ENCODE measurements at places on chromosomes 12 and 14.
A peak's percentile ranks its signal among the peaks of the same experiment; 100 is the strongest.

GRCh38 chr12:131390412-131391334, 320.2 kb upstream of the SFSWAP start:
- H3K27ac ChIP-seq, result no peak overlapping the region
- H3K4me3 ChIP-seq, result no peak overlapping the region
- H3K36me3 ChIP-seq, result no peaks in the 10 kb centered on the region

DNA sequence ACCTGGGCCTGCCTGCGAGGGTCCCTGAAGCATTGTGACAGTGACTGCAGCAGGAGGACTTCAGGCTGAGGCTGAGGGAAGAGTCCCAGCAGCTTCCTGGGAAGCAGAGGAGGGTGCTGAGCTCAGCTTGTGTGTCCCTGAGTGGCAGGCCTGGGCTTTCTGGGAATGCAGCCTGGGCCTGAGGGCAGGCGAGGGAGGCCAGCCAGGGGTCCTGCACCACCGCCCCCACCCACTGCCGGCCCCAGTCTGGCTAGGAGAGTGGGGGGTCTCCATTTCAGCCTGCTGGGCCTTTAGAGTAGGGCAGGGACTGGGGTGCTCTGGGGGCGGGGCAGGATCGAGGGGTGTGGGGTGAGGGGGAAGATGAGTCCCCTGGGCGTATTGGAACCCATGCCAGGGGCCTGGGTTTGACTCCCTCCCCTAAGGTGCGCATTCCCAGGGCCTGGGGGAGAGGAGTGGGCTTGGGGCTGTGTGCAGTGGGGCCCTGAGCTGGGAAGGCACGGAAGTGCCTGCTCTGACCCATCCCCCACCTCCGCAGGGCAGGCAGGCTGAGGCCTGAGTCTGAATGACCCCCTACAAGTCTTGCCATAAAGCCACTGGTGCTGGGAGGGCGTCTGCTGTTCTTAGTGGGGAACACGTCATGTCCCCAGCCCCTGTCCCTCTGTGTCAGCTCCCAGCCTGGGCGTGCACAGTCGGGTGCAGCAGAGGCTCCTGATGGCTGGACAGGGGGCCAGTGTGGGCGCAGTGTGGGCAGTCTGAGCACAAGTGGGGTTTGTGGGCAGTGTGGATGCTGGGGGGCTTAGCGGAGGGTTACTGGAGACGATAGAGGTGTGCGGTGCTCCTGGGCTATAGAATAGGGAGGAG, 46.4 kb downstream of the KRT80 start:
- DNase-seq, result no peak
- no peaks in the 10 kb centered on the region for H3K4me1 ChIP-seq
- H3K27ac ChIP-seq, result no peak overlapping the region
- H3K36me3 ChIP-seq, result no peaks in the 10 kb centered on the region
- H3K4me3 ChIP-seq, result no peak overlapping the region

DNA sequence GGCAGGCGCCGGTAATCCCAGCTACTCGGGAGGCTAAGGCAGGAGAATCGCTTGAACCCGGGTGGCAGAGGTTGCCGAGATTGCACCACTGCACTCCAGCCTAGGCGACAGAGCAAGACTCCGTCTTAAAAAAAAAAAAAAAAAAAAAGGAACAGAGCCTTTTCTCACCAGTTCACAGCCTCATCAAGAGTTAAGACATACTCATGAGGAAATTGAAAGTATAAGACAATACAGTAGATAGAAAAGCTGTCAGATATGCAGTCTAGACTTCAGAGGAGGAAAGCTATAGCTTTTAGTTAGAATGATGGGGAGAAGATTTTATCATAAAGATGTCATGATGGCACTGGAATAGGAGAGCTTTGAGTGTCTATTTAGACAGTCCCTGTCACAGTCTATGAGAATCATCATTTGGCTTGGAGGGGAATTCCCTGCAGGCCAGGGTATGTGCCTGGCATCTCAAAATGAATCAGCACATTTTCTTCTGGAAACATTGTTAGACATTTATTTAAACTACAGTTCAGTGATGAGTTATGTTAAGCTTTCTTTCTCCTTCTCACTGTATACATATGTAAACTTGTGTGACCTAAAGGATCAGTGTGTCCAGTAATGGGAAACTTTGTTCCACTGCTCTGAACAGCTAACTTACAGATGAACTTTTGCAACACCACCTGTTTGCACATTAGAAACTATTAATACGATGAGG, 2.9 kb upstream of the RAB35 start:
- no peak overlapping the region for H3K4me3 ChIP-seq
- H3K36me3 ChIP-seq, result peaks cover 25% of the 10 kb centered on the region
- peaks cover 71% of the 10 kb centered on the region for H3K4me1 ChIP-seq
- peak overlapping the region; percentile 32 for H3K27ac ChIP-seq

GRCh38 chr12:23666866-23667265, 282.6 kb downstream of the SOX5 start:
- DNase-seq, result no peak
- no peaks in the 10 kb centered on the region for H3K4me1 ChIP-seq
- no peaks in the 10 kb centered on the region for H3K27me3 ChIP-seq
- H3K36me3 ChIP-seq, result no peaks in the 10 kb centered on the region
- H3K27ac ChIP-seq, result no peak overlapping the region
- no peak overlapping the region for H3K4me3 ChIP-seq

DNA sequence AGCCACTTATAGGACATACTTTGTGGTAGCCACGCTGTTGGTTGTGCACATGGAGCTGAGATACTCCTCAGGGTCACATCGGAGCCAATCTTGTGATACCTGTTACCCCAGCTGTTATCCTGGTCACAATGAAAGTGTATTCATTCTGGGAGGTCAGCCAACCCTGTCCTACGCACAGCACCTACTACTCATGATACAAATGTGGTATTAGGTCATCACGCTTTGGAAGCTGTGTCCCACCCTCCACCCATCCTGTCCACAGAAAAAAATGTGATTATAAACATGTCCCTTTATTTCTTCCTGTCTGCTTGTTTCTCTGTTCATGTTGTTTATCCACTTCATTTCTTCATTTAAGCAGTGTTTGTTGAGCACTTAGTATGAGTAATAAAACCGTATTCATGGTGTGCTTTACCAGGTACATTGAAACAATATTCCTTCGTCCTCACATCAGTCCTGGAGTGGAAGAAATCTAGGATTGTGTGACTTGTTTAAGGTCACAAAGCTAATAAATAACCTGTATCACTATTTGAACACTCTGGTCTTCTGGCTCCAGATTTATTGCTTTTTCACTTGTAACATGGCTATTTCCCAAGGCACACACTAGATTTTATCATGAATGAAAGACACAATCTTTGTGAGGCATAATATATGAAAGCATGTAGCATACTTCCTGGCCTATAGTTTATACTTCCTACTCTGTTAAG, 73.1 kb downstream of the DERA start:
- H3K27ac ChIP-seq, result no peak overlapping the region
- H3K36me3 ChIP-seq, result peaks cover 12% of the 10 kb centered on the region
- no peak for DNase-seq

DNA sequence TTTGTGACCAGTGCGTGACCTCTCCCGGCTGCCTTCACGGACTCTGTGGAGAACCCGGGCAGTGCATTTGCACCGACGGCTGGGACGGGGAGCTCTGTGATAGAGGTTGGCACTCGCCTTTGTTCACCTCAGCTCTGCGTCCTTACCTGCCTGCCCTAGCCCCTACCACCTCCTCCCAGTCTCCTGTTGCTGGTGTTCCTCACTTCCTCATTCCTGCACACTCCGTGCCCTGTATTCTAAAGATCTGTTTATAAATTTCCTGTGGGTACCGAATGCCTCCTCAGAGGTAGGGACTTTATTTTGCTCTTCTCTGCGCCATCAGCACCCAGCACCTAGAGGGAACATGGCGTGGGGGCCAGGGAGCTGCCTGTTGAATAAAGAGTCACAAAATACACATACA, 2.3 kb downstream of the DLK1 start:
- no peak overlapping the region for H3K27ac ChIP-seq
- peaks cover 61% of the 10 kb centered on the region for H3K27me3 ChIP-seq
- no peaks in the 10 kb centered on the region for H3K36me3 ChIP-seq
- peaks cover 8% of the 10 kb centered on the region for H3K4me1 ChIP-seq
- DNase-seq, result no peak
- no peak overlapping the region for H3K4me3 ChIP-seq

DNA sequence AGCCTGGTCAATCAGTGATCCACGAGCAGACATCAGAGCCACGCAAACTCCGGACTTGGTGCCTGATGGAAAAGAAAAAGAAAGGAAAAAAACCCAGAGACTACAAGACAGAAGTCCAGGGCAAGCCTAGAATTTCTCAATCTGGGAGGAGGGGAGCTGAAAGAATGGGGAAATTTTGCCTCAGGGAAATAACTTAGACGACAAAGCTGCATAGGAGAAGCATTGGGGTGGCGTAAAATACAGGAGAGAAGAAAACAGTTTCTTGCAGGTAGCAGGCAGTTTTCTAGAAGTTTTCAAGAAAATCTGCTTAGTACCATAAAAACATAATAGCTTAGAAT, 2.6 kb upstream of the SLC11A2 start:
- peaks cover 10% of the 10 kb centered on the region for H3K27me3 ChIP-seq
- H3K4me3 ChIP-seq, result no peak overlapping the region
- H3K4me1 ChIP-seq, result peaks cover 33% of the 10 kb centered on the region
- DNase-seq, result no peak
- peaks cover 7% of the 10 kb centered on the region for H3K36me3 ChIP-seq

- H3K27me3 ChIP-seq, result no peaks in the 10 kb centered on the region
- H3K4me3 ChIP-seq, result no peak overlapping the region
- DNase-seq, result peak; percentile 22
- H3K4me1 ChIP-seq, result no peaks in the 10 kb centered on the region
These were observed 221.9 kb downstream of the PELI2 start for GRCh38 chr14:56339855-56340701.

DNA sequence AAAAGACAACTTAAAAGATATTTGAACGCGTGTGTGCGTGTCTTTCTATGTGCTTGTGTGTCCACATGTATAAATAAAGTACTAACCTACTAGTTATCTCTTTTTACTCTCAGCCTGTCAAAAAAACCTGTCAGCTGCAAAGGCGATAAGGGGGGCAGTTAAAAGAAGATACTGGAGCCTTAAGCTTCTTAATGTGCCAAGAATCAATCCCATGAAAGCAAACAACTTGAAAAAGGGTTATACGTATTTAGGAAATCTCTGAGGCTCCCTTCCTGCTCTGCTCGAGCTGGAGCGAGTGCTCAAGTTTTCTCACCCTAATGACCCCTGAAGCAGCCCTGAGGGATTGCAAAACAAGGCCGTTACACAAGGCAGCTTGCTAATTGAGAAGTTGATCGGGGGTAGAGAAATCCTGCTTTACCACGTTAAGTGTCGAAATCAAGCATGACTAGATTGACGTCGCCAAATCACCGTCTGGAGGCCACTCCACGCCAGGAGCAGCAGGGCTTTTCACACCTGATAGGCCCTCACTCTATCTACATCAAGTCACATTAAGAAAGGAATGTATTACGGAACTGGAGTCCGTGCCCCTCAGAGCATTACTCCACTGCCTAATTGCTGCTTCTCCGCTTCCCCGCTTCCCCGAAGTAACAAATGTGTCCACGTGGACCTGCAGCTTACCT, 32.4 kb downstream of the LMO3 start:
- no peaks in the 10 kb centered on the region for H3K27me3 ChIP-seq
- no peak overlapping the region for H3K27ac ChIP-seq
- H3K36me3 ChIP-seq, result peaks cover 1% of the 10 kb centered on the region
- H3K4me3 ChIP-seq, result no peak overlapping the region
- no peak for DNase-seq
- H3K4me1 ChIP-seq, result no peaks in the 10 kb centered on the region

GRCh38 chr12:68317047-68317667, 15.0 kb downstream of the MDM1 start:
- peaks cover 10% of the 10 kb centered on the region for H3K36me3 ChIP-seq
- H3K4me3 ChIP-seq, result no peak overlapping the region
- H3K27me3 ChIP-seq, result no peaks in the 10 kb centered on the region
- no peaks in the 10 kb centered on the region for H3K4me1 ChIP-seq

GRCh38 chr12:63362791-63363190, 211.8 kb upstream of the AVPR1A start:
- H3K27me3 ChIP-seq, result no peaks in the 10 kb centered on the region
- no peak overlapping the region for H3K27ac ChIP-seq
- H3K4me1 ChIP-seq, result no peaks in the 10 kb centered on the region
- no peak for DNase-seq
- H3K36me3 ChIP-seq, result no peaks in the 10 kb centered on the region
- no peak overlapping the region for H3K4me3 ChIP-seq

GRCh38 chr14:61252369-61253063, 28.6 kb downstream of the TMEM30B start:
- peaks cover 32% of the 10 kb centered on the region for H3K27me3 ChIP-seq
- no peak overlapping the region for H3K27ac ChIP-seq
- H3K4me3 ChIP-seq, result no peak overlapping the region

DNA sequence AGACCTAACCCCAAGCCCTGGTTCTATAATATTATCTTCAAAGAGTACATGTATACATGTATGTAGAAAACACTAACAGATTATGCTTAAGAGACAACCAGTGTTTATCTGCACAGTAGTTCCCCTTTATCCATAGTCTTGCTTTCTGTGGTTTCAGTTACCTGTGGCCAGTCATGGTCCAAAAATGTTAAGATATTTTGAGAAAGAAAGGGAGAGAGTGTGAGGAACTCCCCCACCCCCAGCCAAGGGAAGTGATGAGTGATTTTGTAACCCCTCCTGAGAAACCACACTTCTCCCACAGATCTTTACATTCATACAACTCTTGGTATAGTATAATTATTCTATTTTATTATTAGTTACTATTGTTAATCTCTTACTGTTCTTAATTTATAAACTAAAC, 77.3 kb upstream of the CNTN1 start:
- DNase-seq, result no peak
- no peaks in the 10 kb centered on the region for H3K4me1 ChIP-seq
- no peaks in the 10 kb centered on the region for H3K27me3 ChIP-seq
- no peak overlapping the region for H3K4me3 ChIP-seq
- no peaks in the 10 kb centered on the region for H3K36me3 ChIP-seq
- no peak overlapping the region for H3K27ac ChIP-seq

GRCh38 chr14:96062010-96062409, 22.8 kb downstream of the C14orf132 start:
- H3K4me1 ChIP-seq, result no peaks in the 10 kb centered on the region
- H3K27ac ChIP-seq, result no peak overlapping the region
- H3K27me3 ChIP-seq, result peaks cover 57% of the 10 kb centered on the region
- no peak overlapping the region for H3K4me3 ChIP-seq

- H3K27me3 ChIP-seq, result no peaks in the 10 kb centered on the region
- DNase-seq, result no peak
- H3K4me3 ChIP-seq, result no peak overlapping the region
- peaks cover 16% of the 10 kb centered on the region for H3K36me3 ChIP-seq
- peak overlapping the region; percentile 26 for H3K27ac ChIP-seq
These were observed 17.6 kb downstream of the MON2 start for GRCh38 chr12:62484233-62484632.

DNA sequence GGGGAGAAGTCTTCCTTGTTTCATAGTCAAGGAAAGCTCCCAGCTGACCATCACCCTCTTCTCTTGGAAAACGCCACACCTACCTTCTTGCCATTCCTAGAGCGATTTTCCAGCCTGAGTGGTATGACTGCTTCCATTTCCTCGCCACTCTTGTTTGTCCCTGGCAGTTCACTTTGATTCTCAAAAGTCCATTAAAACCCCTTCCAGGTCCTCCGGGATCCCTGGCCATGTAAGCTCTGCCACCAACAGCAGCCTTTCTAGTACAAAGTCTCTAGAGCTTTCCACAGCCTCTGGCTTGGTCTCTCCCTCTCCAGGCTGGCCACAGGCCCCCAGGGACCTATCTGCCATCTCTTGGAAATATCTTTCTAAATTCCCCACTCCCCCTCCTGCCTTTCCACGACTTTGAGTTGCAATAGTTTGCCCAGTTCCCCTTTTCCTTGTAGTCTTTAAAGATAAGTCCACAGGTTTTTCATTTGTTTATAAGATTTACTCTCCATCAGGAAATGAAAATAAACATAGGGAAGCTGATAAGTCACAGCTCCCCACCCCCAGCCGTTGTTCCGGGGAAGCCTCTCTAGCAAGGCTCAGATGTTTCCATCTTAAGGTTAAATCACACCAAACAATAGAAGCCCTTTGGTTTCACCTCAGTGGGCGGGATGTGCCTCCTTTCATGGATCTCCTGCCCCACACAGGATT, 42.9 kb upstream of the SINHCAF start:
- H3K27me3 ChIP-seq, result peaks cover 26% of the 10 kb centered on the region
- H3K4me1 ChIP-seq, result no peaks in the 10 kb centered on the region
- no peak for DNase-seq
- H3K36me3 ChIP-seq, result no peaks in the 10 kb centered on the region
- no peak overlapping the region for H3K4me3 ChIP-seq

All from central memory CD8-positive, alpha-beta T cell (primary cell).